NT2/D1 (cell line): ENCODE measurements at places on chromosomes 4 and X.

DNA sequence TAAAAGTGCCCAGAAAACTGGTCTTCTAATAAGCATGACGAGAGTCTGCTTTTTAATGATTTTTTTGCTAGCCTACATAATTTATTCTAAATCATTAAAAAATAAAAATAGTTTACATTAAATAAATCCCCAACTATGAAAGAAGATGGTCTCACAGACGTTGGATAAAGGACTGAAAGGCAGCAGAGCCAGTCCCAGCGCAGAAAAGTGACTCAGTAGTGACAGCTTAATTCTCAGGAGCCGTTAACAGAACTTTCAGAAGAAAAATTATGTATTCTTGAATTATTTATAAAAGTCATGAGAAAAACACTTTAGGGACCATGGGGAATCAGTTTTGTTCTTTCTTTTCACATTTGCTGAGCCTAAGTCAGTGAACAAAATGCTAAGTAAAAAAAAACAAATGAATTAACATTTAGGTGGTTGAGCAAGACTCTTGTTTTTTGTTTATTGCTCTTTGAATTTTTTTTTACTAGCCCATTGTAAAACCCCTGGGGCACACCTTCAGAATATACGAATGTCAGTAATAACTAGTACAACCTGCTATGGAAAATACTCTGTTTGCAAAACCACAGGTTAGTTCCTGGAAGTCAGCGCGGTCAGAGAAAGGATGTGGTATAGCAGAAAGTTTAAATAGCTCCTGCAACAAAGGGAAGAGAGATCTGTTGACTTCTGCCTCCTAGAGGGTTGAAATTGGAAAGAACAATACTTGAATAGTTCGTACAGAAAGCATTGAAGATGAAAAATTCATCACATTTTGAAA, 50.4 kb upstream of the CCDC160 start:
- no peak for DNase-seq

GRCh38 chr4:151315212-151315886, 10.1 kb downstream of the SH3D19 start:
- DNase-seq = no peak

- peak; percentile 20 for DNase-seq
Measured at GRCh38 chr4:128385683-128386304, 98.2 kb upstream of the PGRMC2 start.

DNA sequence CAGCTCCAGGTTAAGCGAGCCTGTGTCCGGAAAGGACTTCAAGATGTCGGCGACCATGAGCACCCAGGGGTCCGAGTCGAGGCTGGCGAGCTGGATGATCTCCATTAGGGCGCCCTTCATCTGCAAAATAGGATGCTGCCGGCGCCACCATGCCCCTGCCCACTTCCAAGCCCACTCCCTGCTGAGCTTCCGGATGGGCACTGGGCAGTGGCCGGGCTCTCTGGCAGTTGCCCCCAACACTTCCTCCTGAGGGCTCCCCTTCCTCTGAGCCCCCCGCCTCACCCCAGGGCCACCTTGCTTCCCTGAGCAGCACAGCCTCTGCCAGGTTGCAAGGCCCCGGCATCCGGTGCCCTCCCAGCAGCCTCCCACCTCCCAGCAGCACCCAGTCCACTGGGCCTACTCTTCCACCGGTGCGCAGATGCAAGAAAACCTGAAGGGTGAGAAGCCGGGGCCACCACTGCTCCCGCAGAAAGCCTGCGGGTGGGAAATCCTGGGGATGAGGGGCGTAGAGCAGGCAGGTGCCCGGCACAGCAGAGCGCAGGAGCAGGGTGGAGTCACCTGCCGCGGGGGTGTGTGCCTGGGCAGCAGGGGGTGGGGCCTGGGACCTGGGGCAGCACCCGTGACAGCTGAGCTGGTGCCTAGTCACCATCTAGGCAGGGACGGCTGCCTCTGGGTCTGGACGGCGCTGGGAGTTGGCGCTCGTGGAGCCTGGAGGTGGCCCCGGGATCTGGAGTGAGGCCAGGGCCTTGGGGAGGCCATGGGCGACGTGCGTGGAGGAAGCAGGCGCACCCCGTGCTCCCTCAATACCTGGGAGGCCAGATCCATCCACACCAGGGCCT, 17.0 kb downstream of the NELFA start:
- DNase-seq = no peak
